Chondrocyte (in vitro differentiated cells): ENCODE measurements at places on chromosomes 16 and 17. TPM values are rescaled to one million over a fixed set of nuclear protein-coding genes. Genes with fewer than 3 reads are reported as not detected.
A peak's percentile ranks its signal among the peaks of the same experiment; 100 is the strongest.

CCL5 gene
- not detected in 3 replicates for total RNA-seq

SCO1 gene
- 29.2 to 31.2 TPM (median 30.2 TPM) in 3 replicates for total RNA-seq

ZG16 gene
- total RNA-seq: not detected in 3 replicates

SRL gene
- not detected in 3 replicates for total RNA-seq

KRTAP4-4 gene
- not detected in 3 replicates for total RNA-seq

PRSS21 gene
- total RNA-seq: not detected in 3 replicates

AIPL1 gene
- total RNA-seq: not detected in 3 replicates

IL34 gene
- 13.0 to 25.0 TPM (median 20.8 TPM) in 3 replicates for total RNA-seq

PRDM7 gene
- total RNA-seq: not detected in 3 replicates

TP53TG3C gene
- total RNA-seq: not detected in 3 replicates

RNF222 gene
- not detected in 3 replicates for total RNA-seq

DNA sequence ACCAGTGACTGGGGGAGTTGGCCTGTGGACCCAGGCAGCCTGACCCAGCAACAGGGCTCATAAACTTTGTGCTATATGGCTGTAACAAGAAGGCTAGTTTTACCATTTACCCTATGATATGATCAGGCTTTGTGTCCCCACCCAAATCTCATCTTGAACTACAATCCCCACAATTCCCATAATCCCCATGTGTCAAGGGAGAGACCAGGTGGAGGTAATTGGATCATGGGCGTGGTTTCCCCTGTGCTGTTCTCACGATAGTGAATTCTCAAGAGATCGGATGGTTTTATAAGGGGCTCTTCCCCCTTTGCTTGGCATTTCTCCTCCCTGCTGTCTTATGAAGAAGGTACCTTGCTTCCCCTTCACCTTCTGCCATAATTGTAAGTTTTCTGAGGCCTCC lies 111.2 kb upstream of the NLRP1 start:
- no peak for DNase-seq

- no peak for DNase-seq
Measured at GRCh38 chr16:57687363-57687929, 7.2 kb upstream of the DRC7 start.

DNA sequence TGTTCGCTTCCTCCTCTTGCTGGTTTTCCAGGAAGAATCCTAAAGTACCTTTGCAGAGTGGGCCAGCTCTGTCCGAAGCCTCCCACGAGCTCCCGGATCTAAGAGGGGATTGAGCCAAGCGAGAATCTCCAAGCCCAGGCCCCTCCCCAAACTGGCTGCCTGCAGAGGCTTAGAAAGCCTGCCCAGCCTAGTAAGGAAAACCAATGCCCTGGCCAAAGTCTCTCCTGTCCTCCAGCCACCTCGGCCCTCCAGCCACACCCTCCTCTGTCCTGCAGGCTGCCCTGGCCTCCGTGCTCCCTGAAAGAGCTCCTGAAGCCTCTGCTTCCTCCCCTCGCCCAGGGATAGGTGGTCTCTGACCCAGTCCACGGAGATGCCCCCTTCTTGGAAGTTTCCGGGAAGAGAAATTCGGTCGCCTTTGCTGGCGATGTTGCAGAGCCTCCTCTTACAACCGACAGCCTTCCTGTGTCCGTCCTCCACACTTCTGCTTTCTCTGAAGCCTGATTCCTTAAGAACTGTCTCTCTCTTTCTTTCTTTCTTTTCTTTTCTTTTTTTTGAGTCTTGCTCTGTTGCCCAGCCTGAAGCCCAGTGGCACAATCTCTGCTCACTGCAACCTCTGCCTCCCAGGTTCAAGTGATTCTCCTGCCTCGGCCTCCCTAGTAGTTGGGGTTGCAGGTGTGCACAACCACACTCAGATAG lies 54.9 kb upstream of the TOB1 start:
- DNase-seq: no peak

DNA sequence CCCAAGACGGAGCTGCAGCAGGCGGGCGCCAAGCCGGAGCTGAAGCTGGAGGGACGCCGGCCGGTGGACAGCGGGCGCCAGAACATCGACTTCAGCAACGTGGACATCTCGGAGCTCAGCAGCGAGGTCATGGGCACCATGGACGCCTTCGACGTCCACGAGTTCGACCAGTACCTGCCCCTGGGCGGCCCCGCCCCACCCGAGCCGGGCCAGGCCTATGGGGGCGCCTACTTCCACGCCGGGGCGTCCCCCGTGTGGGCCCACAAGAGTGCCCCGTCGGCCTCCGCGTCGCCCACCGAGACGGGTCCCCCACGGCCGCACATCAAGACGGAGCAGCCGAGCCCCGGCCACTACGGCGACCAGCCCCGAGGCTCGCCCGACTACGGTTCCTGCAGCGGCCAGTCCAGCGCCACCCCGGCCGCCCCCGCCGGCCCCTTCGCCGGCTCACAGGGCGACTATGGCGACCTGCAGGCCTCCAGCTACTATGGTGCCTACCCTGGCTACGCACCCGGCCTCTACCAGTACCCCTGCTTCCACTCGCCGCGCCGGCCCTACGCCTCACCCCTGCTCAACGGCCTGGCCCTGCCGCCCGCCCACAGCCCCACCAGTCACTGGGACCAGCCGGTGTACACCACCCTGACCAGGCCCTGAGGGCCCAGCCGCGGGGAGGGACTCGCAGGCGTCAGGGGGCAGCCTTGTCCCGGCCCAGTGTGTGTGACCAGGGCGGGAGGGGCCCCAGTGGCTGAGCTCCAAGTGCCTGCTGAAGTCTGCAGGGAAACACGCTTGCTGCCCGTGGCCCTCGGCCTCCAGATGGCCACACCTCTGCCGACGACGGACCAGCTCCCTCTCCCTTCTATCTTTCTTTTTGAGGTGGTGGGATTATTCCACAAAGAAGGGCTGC lies 3.4 kb downstream of the SOX8 start:
- DNase-seq: no peak

DNA sequence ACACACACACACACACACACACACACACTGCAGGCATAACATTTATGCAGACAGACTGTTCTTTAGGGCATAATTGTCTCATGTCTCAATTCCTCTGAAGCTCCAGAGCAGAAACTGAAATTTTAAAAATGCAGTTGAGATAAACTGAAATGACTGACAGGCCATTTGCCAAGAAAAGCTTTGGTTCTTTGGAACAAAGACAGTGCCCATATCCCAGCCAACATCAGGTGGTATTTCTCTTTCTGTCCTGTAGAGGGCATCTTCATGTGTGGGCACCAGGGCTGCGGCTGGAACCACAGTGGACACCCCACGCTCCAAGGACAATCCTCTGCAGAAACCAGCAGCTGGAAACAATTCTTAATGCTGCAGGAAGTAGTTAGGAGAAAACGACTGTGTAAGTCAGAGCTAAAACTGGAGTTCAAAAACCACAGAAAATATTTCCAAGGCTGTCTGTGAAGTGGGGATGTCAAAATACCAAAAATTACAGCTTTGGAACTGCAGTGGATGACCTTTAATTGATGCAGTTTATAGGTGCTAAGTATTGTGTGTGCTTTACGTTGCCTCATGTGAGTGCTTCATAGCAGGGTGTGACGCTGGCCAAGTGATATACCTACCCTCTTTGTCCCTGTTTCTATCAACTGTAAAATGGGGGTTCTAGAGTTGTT lies 10.6 kb upstream of the MEFV start:
- no peak for DNase-seq

GRCh38 chr16:11609474-11610120 lies 22.9 kb upstream of the LITAF start:
- DNase-seq: no peak

- no peak for DNase-seq
Measured at GRCh38 chr17:55023626-55024025, 55.1 kb downstream of the STXBP4 start.

DNA sequence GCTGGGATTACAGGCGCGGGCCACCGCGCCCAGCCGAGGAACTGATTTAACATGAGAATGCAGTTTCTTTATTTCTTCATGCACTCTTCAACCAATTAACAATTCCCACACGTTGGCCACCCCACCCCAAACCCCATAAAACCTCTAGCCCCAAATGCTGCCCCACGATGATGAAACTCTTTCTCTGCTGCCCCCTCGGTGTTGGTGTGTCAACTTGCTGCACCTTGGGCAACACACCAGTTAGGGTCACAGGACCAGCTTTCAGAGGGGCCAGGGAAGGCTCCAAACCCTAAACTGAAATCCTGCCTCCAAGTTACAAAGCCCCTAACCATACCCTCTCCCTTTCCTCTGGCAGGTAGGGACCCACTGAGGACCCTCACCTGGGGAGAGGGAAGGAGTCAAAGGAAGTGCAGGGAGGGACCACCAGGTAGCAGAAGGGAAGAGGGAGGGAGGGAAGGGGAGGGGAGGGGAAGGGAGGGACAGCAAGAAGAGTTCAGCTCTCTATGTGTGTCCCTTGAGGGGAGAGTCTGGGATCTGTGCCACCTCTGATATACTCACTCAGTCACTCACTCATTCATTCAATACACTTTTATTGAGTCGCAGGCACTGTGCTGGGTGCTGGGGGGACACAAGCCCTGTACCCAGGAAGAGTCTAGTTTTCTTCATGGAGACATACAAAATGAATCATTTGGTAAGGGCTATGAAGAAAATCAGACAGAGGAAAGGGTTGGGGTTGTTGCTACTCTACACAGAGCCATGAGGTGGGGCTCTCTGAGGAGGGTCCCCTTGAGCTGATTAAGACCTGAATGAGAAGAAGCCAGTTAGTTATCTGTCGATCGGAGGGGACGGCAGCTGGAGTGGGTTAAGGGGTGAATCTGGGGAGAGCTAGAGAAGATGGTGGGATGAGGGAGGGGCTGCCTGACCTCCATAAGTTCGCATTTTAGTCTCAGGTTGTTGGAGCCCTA lies 3.9 kb downstream of the PLXDC1 start:
- no peak for DNase-seq

DNA sequence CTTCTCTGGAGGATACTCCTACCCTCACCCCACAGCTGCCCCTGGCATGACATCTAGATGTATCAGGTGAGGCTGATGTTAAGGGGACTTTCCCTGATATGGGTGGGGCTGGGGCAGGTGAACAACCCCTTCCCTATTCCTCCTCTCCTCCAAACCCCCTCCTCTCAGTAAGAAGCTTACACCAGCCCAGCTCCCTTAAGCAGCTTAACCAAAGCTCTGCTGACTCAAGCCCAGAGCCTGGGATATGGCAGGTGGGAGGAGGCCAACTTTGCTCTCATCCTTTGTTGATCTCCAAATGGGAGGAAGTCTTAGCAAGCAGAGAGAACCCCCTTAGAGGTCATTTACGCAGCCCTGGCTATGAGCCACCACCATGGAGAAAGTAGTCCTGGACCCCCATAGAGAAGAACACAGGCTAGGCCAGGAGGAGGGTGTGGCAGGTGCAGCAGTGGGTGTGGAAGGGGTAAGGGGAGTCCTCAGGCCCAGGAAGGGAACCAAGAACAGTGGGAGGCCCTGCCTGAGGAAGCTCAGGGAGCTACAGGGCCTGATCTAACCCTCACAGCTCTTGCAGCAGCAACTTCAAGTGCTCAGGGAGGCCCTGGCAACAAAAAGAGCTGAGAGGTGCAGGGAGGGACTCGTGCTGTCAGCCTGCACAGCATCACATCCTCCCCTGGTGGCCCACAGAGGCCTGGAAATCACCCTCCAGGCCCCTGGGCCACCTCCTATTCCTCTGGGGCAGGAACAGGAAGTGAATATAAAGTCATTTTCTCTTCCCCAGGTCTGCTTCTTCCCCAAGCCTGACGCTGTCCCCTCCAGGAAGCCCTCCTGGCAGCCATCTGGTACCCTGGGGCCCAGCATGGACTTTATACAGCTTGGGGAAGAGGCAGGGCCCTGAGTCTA lies 2.9 kb downstream of the UNC119 start:
- DNase-seq: peak; percentile 34

DNA sequence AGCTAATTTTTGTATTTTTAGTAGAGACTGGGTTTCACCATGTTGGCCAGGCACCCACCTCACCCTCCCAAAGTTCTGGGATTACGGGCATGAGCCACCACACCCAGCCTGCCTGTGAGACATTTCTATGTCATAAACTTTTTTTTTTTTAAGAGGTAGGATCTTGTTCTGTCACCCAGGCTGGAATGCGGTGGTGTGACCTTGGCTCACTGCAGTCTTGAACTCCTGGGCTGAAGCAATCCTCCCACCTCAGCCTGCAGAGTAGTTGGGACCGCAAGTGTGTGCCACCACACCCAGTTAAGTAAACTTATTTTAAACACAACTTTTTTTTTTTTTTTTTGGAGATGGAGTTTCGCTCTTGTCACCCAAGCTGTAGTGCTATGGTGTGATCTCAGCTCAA lies 47.2 kb downstream of the SCNN1G start:
- DNase-seq: no peak

- no peak for DNase-seq
Measured at GRCh38 chr17:55155856-55156560, 108.8 kb upstream of the HLF start.

GRCh38 chr16:68230956-68231355 lies 5.0 kb downstream of the ESRP2 start:
- DNase-seq: no peak
